SJCRH30 (cell line): ENCODE measurements at places on chromosomes 13 and 19. TPM values are rescaled to one million over a fixed set of nuclear protein-coding genes. Genes with fewer than 3 reads are reported as not detected.

DNA sequence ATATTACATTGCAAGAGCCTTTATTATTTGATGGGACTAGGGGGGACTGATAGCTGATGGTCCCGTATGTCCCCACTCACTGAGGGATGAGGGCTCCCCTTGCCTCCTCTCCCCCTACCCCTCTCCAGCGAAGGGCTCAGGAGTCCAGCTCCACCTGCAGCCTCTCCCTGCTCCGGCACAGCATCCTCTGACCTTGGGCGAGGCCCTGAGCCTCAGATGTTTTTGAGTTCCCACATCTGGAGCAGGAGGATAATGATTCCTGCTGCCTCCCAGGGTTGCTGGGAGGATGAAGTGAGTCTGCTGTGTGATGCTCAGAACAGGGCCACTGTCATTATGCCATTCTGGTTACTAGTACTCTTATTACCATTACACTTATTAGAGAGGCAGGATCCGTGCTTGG lies 15.0 kb downstream of the PAK4 start:
- H3K27me3 ChIP-seq: no peaks in the 10 kb centered on the region
- no peaks in the 10 kb centered on the region for H3K36me3 ChIP-seq
- H3K4me1 ChIP-seq: no peaks in the 10 kb centered on the region
- no peak for DNase-seq
- H3K4me3 ChIP-seq: no peak overlapping the region

- H3K4me1 ChIP-seq: peaks cover 2% of the 10 kb centered on the region
- H3K4me3 ChIP-seq: peak overlapping the region; percentile 64; the same call in 1 of the 2 replicates
- DNase-seq: peak; percentile 19
- no peak overlapping the region for H3K27ac ChIP-seq
- no peaks in the 10 kb centered on the region for H3K27me3 ChIP-seq
Observed at GRCh38 chr19:44303320-44303719, 1.5 kb downstream of the ZNF235 start.

- no peaks in the 10 kb centered on the region for H3K4me1 ChIP-seq
- peak; percentile 33 for DNase-seq
- H3K36me3 ChIP-seq: no peaks in the 10 kb centered on the region
- H3K4me3 ChIP-seq: no peak overlapping the region
Observed at GRCh38 chr19:42634409-42635232, 39.9 kb upstream of the CEACAM8 start.

FFAR1 gene
- total RNA-seq: not detected in 2 replicates
